ENCODE measurements at places on chromosomes 3 and 15.

GRCh38 chr3:66297900-66298299 lies 77.1 kb downstream of the SLC25A26 start:
- no peak for DNase-seq

GRCh38 chr3:98699132-98699531 lies 64.0 kb upstream of the ST3GAL6 start:
- no peak for DNase-seq

DNA sequence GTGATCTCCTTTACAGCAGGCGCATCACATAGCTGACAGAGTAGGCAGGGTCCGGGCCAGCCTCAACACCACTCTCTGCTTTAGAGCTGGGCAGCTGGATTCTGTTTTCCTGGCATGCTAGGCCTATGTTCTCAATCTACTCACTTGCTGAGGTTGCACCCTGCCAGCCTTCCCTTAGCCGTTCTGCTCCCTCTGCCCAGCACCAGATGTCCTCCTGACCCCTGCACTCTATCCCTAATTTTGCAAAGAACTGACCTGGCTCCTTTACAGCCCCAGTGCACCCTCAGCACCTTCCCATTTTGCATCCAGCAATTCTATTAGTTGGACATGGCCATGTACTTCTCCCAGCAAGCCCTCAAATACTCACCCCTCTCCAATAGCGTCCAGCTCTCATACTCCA lies 371.6 kb upstream of the WNT5A start:
- no peak for DNase-seq

DNA sequence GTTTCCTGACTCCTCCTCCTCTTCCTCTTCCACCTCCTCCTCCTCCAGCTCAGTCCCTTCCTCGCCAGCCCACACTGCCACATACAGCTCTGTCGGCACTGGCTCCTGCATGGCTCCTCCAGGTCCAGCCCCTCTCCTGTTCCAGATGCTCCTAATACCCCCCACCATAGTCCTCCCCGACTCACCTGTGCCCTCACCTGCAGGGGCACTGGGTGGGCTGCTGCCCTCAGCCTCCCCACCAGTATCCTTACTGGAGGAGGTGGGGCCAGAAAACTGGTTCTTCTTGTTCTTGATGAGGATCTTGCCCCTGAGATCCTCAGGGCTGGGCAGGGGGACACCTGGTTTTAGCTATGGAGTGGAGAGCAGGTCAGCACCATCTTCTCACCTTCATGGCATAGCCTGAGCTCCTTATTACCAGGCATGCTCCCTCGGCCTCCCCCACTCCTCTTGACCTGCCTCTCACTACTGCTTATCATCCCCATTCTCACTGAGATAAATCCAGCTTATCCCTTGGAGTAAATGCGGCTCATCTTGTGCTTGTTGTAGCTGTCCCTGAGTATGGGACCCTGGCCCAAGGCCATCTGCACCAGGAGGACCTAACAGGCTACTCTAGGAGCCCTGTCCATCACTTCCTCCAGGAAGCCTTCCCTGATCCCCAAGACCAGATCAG lies 11.0 kb downstream of the PLCB2 start:
- no peak for DNase-seq

- no peak for DNase-seq
Observed at GRCh38 chr3:128404276-128405068, 62.2 kb downstream of the DNAJB8 start.

GRCh38 chr3:63585927-63586326 lies 66.5 kb upstream of the SNTN start:
- DNase-seq = no peak

DNA sequence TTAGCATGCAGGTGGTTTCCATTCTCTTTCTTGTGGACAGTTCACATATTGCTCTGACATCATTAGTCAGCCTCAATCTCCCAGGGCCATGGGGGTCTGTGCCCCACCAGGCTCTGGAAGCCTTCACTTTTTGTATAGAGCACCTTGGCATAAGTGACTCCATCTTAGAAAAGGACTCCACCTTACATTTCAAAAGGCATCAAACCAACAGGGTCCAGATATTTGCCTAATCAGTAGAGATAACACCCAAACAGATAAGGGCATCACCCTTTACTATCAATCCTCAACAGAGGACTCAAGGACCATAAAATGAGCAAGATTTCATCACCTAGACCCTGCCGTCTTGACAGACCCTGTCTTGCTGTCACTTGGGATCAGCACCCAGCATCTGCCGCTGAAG lies 35.7 kb upstream of the LCTL start:
- DNase-seq = no peak

GRCh38 chr3:141746962-141747361 lies 8.9 kb downstream of the RNF7 start:
- no peak for DNase-seq

DNA sequence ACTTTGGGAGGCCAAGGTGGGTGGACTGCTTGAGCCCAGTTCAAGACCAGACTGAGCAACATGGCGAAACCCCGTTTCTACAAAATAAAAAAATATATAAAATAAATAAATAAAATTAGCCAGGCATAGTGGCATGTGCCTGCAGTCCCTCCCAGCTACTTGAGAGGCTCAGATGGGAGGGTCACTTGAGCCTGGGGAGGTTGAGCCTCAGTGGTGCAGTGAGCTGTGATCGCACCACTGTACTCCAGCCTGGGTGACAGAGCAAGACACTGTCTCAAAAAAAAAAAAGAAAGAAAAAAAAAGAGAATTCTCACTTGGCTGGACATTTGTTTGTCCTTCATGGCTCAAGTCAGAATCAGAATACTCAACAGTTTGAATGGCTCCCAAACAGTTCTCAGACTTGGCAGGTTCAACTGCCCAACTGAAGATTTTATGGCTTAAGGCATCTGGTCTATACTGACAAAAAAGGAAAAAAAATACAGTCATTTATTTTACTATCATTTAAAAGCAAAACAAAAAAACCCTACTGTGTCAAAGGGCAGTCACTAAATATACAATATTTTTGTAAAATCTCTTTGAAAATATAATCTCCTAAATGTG lies 106.6 kb downstream of the FBXL22 start:
- DNase-seq = no peak

GRCh38 chr3:48765376-48765775 lies 48.4 kb upstream of the IP6K2 start:
- DNase-seq = no peak

DNA sequence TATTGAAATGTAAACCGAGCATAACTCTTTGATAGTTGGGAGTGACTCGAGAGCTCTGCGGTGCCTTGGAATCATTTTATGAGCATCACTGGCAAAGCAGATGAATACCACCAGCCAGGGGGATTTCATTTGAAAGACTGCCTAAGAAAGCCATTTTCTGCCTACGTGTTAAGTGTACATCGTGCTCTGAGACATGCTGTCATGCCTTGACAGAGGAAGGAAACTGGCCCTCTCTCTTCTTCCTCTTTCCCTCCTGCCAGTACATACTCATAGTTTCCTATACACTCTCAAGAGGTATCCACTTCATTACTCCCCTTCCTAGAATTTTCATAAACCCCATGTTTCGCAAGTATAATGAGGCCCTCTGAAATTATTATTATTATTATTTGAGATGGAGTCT lies 8.8 kb downstream of the BCL2A1 start:
- DNase-seq = no peak

GRCh38 chr3:14153663-14154062 lies 24.7 kb downstream of the XPC start:
- DNase-seq = no peak

DNA sequence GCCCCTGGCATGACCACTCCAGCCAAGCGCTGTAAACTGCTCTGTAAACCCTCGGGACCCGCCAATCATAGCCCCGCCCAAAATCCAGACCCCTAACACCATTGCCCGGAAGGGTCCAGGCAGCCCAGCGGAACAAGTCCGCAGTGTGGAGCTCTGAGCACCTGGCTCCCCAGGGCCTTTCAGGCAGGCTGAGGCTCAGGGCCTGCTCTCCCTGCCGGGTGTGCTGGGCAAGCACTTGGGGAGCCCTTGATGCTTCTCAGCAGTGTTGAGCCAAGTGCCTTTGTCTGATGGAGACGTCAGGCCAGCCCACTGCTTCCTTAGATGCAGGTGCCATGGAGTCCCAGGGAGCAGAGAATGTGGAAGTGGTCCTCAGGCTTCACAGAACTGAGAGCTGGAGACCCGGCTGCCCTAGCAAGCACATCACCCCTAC lies 106.2 kb downstream of the TLE3 start:
- no peak for DNase-seq

DNA sequence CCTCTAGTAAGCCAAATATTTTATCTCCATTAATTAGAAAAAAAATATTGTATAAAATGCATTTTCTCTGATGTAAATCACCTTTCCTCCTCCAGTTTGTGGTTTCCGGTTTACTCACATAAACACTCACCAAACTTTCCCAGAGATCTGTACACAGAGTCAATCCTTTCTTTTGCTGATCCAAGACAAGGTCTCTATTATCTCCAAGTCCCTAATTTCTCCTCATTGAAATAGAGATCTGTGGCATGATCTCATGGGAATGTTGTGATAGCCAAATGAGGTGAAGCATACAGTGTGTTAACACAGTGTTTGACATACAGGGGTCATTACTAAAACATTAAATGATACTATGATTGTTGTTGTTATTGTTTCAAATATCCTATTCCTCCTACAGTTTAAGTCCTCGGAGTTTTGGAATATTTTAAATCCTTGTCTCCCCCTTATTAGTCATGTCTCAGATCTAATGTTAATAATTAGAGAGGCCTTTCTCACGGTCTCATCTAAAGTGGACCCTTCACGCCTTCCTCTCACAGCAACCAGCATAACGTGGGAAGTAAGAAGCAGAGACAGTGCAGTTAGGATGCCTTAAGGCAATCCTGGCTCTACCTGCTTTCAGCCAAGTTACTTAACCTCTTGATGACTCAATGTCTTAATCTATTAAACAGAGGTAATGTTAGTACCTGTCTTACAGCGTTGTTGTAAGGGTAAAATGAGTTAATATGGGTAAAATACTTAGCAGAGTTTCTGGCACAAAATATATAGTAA lies 333.3 kb downstream of the GRM7 start:
- no peak for DNase-seq

DNA sequence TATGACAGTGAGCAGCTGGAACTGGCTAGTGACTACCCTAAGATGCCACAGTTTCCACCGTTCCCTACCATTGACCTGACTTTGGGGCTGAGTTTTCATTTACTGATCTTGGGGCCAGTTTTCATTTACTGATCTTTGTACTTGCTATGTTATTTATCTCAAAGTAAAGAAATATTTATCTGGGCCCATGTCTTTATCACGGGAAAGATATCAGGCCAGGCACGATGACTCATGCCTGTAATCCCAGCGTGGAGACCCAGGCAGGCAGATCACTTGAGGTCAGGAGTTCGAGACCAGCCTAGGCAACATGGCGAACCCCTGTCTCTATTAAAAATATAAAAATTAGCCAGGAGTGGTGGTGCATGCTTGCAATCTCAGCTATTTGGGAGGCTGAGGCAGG lies 83.5 kb downstream of the EOMES start:
- DNase-seq = no peak

- no peak for DNase-seq
Observed at GRCh38 chr3:76307556-76307955, 522.2 kb upstream of the ZNF717 start.

- no peak for DNase-seq
Observed at GRCh38 chr3:189937302-189938127, 183.2 kb downstream of the P3H2 start.

DNA sequence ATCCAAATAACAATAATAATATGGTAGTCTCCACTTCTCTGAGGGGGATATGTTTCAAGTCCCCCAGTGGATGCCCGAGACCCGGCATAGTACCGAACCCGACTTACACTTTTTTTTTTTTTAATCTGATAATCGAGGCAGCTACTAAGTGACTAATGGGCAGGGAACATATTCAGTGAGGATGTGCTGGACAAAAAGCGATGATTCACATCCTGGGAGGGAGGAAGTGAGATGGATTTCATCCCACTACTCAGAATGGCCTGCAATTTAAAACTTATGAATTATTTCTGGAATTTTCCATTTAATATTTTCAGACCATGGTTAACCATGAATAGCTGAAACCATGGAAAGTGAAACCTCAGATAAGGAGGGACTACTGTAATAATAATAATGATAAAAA lies 49.5 kb upstream of the SELENOK start:
- no peak for DNase-seq

- DNase-seq = no peak
Observed at GRCh38 chr3:184050217-184050847, 2.5 kb upstream of the HTR3C start.

DNA sequence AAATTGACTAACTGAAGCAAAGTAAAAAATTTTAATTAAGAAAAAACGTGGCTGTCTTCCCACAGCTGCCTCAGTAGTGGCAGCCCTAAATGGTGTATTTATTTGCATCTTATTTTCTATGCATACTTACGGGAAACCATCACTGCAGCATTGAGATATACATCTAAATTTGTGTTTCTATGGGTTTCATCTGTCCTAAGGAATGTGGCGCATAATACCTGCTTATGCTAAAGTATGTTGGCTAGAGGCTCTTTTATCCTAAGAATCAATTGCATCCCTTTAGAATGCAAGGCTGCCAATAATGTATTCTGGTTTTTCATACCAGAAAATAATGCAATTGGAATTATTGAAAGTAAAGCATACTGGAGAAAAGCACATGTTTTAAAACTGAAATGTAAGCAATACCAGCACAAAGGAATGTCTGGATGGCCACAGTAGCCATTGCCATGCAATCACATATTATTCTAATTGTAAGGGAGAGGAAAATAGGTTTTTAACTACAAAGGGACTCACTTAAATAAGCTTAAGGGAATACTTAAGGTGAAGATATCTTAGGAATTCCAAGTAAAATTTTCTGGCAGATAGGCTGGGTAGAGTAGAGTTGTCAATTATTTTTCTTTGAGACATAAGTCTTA lies 834.5 kb upstream of the NECTIN3 start:
- DNase-seq = no peak

DNA sequence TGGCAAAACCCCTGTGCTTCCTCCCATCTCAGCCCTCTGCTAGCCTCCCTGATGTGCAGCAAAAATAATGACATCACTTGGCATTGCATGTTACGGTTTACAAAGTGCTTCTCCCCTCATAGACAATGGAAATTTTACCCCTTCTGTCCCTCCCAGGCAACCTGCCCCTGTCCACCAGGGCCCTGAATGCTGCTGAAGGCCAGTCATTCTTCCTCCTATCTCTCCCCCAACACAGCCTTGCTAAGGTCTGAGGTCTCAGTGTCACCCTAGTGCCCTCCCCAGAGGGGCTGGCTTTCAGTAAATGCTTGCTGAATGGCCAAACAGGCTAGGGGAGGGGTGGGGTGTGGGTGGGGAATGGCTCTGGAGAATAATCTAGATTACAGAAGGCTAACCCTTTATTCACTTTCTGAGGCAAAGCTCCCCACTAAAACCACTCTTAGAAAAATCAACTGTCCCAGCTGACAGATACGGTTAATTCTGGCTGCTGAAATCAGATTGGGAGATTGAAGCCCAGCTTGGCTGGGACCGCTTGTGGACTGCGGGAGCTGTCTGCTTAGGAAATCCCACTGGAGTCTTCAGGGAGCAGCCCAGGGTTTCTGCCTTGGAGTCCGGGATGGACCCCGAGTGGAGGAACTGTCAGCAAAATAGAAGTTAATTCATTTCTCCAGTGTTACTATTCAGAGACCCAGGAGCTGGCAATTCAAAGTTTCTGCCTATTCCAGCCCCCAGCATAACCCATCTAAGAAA lies 22.9 kb downstream of the ANP32A start:
- no peak for DNase-seq
